ENCODE measurements at places on chromosomes 1 and 21.

DNA sequence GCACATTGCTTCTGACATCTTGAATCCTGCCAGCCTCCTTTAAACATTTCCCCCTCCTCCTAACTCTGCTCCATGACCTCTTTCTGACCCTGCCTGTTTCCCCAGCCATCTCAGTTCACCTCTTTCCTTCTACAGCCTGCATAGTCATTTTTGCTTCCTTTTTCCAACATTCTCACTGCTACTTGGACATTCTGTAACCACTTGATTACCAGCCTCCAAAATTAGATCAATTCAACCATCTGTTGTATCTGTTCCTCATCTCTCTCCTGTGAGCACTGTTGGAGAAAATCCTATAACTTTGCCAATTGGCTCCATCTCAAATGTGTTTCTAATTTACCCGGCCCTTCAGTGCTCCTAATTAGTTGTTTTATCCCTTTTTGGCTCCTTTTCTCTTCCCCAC is 27.5 kb upstream of the GPR88 start:
- no peak for DNase-seq

DNA sequence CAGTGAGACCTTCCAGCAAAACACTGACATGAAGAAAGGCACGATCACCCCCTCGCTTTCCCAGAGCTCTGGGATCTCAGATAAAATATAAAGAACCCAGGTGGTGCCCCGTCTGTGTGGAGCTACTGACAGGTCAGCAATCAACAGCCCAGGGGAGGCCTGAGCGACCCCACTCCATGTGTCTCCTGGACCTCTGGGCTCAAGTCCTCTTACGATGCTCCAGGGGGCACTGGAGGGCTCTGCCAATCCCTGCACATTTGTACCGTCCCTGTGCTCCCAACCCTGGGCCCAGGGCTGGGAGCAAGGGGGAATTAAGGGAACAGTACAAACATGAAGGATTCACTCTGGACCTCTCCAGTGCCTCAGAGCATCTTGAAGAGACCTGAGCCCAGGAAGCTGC is 12.5 kb downstream of the S100A7A start:
- no peak for DNase-seq

GRCh38 chr1:12194666-12195216 is 27.9 kb downstream of the TNFRSF1B start:
- DNase-seq, result no peak

DNA sequence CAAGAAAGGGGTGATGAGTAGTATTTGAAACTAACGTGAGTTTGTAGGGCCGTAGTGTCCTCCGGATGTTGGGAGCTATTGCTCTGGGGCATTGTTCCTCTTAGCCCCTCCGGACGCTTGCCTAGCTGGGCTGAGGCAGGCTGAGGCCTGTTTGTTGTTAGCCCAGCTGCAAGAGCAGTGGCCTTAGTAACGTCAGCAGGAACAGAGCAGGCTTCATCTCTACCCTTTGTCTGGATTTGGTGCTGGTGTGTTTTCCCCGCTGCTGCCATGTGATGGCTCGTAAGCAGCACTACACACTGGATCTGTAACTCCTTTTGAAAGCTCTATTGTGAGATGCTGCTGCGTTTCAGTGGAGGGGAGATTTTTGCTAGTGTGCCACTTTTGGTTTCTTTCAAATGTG is 57.6 kb downstream of the DNM3 start:
- DNase-seq, result no peak

- DNase-seq, result no peak
Observed at GRCh38 chr1:1345384-1345783, 3.8 kb downstream of the DVL1 start.

Data from hematopoietic multipotent progenitor cell treated with erythropoietin and hydrocortisone succinate and interleukin-3 and kit ligand, for 15 days (in vitro differentiated cells).